ENCODE measurements at places on chromosomes 1 and 21. TPM values are rescaled to one million over a fixed set of nuclear protein-coding genes. Genes with fewer than 3 reads are reported as not detected.

DNA sequence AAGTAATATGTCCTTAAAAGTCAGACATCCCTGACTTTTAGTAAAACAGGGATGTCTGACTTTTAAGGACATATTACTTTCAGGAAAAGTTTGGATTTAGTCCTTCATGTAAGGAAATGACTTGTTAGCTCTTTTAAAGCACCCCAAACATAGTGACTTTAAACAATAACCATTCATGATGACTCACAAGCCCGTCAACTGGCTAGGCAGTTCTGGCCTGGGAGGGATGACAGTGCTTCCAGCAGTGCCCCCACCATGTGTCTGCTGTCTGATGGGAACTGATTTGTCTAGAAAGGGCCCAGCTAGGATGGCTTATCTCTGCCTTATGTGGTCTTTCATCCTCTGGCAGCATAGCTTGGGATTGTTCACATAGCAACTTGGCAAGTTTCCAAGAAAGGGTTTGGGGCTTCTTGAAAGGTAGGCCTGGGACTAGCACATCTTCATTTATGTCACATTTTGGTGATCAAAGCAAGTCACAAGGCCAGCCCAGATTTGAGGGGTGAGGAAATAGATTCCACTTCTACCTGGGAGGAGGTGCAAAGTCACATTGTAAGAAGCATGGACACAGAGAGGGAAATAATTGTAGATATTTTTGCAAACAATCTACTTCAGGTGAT is 143.5 kb downstream of the C1orf94 start:
- no peaks in the 10 kb centered on the region for H3K36me3 ChIP-seq
- H3K4me3 ChIP-seq: no peak overlapping the region
- no peaks in the 10 kb centered on the region for H3K4me1 ChIP-seq
- no peak overlapping the region for H3K27ac ChIP-seq

DNA sequence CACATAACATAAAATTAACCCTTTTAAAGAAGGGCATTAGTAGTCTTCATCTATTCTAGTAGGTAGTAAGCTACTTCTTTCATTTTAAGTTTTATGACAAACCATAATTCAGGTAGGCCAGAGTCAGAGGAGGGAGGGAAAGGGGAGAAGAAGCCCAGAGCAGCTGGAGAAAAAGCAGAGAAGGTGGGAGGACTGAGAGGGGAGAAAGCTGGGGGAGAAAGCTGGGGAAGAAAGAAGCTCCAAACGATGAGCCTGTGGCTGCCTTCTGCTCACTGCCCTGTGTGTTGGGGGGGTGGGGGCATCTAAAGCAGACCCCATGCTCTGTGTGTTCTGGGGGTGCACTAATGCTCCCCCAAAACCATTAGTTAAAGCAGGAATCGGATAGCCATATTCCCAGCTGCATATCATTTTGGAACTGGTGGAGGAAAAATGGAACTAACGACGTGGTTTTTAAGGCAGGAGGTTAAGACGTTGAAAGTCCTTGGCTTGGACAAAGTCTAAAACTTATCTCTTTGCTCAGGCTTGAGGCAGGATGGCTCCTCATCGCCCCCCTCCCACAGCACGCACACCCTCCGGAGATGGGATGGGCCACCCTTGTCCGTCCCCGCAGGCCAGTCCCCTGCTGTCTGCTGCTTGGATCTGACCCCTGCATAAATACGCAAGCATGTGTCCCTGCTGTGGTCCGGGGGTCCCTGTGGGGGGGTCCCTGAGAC is 184.2 kb downstream of the DYRK1A start:
- no peaks in the 10 kb centered on the region for H3K36me3 ChIP-seq
- H3K4me3 ChIP-seq: no peak overlapping the region
- H3K4me1 ChIP-seq: peaks cover 39% of the 10 kb centered on the region

IGSF21 gene
- total RNA-seq: 4.1 TPM

DAB1 gene
- total RNA-seq: 113 TPM

- H3K4me1 ChIP-seq: no peaks in the 10 kb centered on the region
- H3K27ac ChIP-seq: no peak overlapping the region
- no peaks in the 10 kb centered on the region for H3K27me3 ChIP-seq
- DNase-seq: no peak
These were observed 192.9 kb downstream of the RHOU start for GRCh38 chr1:228927946-228928898.
